Activated T-cell treated with anti-CD3 and anti-CD28 coated beads, Interleukin-2, amount 50 U/mL, for 72 hours (primary cell): ENCODE measurements at places on chromosomes 7 and 10. TPM values are rescaled to one million over a fixed set of nuclear protein-coding genes. Genes with fewer than 3 reads are reported as not detected.

GRCh38 chr7:105346593-105347322, 42.0 kb downstream of the SRPK2 start:
- peak overlapping the region; percentile 69 for H3K4me3 ChIP-seq
- peaks cover 82% of the 10 kb centered on the region for H3K4me1 ChIP-seq
- no peaks in the 10 kb centered on the region for H3K27me3 ChIP-seq
- H3K36me3 ChIP-seq = no peaks in the 10 kb centered on the region

DNA sequence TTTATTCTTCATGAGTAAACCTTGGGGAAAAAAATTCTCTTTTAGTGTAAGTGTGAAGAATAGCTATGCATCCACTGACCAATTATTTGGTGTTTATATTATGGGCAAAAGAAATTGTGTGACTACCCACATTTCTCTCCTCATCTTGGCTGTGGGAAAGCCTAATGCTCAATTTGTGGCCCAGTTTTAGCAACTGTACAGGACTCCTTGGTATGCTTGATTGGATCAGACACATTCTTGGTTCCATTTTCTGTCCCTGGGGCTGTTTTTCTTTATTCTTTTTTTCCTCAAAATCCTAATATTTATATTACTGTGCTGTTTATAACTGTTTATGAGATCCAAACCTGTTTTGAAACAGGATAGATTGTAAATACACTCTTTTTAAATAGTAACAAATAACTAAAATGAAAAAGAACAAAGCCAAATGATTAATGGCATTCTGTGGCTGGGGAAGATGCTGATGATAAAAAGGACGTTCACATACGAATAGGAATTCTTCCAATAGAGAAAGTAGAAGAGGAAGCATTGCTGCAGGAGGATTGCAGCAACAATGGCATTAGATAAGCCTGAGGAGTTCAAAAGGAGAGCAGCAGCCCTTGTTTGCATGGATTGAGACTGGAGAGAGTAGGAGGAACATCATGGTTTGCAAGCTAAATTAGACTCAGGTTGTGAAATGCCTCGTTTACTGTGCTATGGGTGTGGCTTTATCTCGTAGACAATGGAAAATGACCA, 580.5 kb downstream of the INHBA start:
- H3K27me3 ChIP-seq = no peaks in the 10 kb centered on the region
- no peak for DNase-seq
- no peaks in the 10 kb centered on the region for H3K4me1 ChIP-seq
- no peak overlapping the region for H3K27ac ChIP-seq
- H3K4me3 ChIP-seq = no peak overlapping the region

DNA sequence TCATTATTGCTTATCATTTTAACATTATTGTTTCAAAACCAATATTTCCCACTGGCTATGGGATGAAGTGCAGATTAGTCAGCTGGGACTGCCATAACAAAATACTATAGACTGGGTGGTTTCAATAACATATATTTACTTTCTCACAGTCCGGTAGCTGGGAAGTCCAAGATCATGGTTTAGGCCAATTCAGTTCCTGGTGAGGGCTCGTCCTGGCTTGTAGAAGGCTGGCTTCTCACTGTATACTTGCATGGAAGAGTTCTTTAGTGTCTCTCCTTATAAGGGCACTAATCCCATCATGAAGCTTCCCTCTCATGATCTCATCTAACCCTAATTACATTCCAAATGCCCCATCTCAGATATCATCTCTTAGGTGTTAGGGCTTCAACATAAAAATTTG, 101.3 kb downstream of the CHRM2 start:
- H3K36me3 ChIP-seq = peaks cover 2% of the 10 kb centered on the region
- no peaks in the 10 kb centered on the region for H3K4me1 ChIP-seq
- no peak for DNase-seq
- no peak overlapping the region for H3K27ac ChIP-seq
- H3K27me3 ChIP-seq = no peaks in the 10 kb centered on the region

DNA sequence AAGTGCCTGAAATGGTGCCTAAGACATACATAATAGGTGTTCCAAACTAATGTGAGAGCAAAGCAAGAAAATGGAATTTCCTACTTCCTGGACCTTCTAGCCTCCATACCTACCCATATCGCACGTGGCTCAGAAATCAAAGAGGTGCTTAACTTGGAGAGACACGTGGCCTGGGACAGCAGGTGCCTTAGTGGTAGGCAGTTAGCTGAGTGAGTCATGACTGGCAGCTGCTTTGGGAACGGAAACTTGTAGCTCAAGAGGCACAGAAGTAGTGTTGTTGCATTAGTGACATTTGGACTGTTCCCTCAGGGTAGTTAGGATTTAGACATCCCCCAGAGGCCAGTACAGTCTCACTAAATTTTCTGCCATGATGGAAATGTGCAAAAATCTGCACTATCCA, 12.0 kb upstream of the BMPER start:
- H3K4me3 ChIP-seq = no peak overlapping the region
- H3K36me3 ChIP-seq = peaks cover 2% of the 10 kb centered on the region
- peaks cover 10% of the 10 kb centered on the region for H3K4me1 ChIP-seq

- H3K4me1 ChIP-seq = no peaks in the 10 kb centered on the region
- H3K36me3 ChIP-seq = peaks cover 7% of the 10 kb centered on the region
- H3K27me3 ChIP-seq = no peaks in the 10 kb centered on the region
- no peak overlapping the region for H3K4me3 ChIP-seq
- no peak overlapping the region for H3K27ac ChIP-seq
Observed at GRCh38 chr10:69489506-69490090, 38.3 kb downstream of the TSPAN15 start.

- H3K4me3 ChIP-seq = no peak overlapping the region
- H3K27me3 ChIP-seq = no peaks in the 10 kb centered on the region
- DNase-seq = no peak
- H3K4me1 ChIP-seq = no peaks in the 10 kb centered on the region
- H3K36me3 ChIP-seq = no peaks in the 10 kb centered on the region
Observed at GRCh38 chr7:116083796-116084195, 53.2 kb upstream of the TFEC start.

- H3K27ac ChIP-seq = peak overlapping the region; percentile 97
- H3K27me3 ChIP-seq = no peaks in the 10 kb centered on the region
- peaks cover 6% of the 10 kb centered on the region for H3K36me3 ChIP-seq
Observed at GRCh38 chr7:99997545-99998137, 17.8 kb upstream of the ZKSCAN1 start.

DNA sequence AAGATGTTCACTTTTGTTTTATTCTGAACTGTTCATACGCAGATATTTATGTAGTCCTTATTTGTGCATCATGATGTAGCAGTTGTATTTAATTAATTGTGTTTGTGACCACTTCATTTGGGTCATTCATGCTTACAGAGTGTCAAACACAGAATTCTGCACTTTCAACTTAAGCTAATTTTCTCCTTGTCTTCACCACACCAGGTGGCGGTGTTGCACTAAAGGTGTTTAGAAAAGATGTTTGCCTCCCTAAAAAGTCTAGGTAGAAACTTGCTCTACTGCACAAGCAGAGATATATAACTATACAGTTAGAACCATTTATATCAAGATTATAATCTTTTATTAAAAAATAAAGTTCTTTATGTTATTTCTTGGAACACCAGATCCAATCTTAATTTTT, 1.3 kb upstream of the TAS2R38 start:
- no peak overlapping the region for H3K27ac ChIP-seq
- H3K4me1 ChIP-seq = no peaks in the 10 kb centered on the region
- no peaks in the 10 kb centered on the region for H3K27me3 ChIP-seq
- peak; percentile 5 for DNase-seq
- no peaks in the 10 kb centered on the region for H3K36me3 ChIP-seq
- no peak overlapping the region for H3K4me3 ChIP-seq

DNA sequence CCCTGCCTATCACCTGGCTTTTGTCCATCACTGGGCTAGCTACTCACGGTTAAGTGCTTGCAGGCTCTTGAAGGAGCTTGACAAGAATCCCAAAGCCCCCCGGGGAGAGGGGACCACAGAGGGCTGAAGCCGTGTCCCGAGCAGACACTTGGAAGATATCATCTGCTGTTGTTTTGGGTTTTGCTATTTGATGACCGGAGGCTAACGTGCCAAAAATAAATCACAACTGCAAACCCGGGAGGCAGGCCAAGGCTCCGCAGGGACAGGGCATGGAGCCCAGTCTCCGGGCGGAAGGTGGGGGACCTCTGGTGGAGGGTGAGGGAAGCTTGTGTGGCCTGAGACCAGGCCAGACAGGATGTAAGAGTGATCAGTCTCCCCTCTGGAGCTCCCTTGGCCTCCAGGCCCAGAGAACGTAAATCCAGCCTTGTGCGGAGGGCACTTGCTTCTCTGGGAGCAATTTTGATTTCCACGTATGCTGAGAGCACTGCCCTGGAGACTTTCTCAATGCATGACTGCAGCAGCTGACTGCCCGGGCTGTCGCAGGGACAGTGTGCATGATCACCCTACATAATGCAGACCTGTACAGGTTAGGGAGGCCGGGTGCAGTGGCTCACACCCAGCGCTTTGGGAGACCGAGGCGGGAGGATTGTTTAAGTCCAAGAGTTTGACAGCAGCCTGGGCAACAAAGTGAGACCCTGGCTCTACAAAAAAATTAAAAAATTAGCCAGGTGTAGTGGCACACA, at the start of gene PHKG1:
PHKG1 (minus strand) TSS at position 164 of the 743 bp plus-strand sequence. CDS start 4,011 bp downstream, outside the sequence.
- no peak within 1 kb of the TSS for H3K4me3 ChIP-seq
- H3K27me3 ChIP-seq = no peaks in the 10 kb centered on the region
- H3K4me1 ChIP-seq = no peaks in the 10 kb centered on the region
- peaks cover 5% of the 10 kb centered on the region for H3K36me3 ChIP-seq

- no peaks in the 10 kb centered on the region for H3K36me3 ChIP-seq
- no peak overlapping the region for H3K27ac ChIP-seq
- DNase-seq = no peak
- H3K4me3 ChIP-seq = no peak overlapping the region
- peaks cover 29% of the 10 kb centered on the region for H3K4me1 ChIP-seq
Observed at GRCh38 chr10:47079204-47079580, 168.0 kb downstream of the PTPN20 start.

GRCh38 chr10:13316635-13317311, 16.9 kb upstream of the PHYH start:
- H3K27me3 ChIP-seq = no peaks in the 10 kb centered on the region
- H3K36me3 ChIP-seq = peaks cover 8% of the 10 kb centered on the region
- H3K27ac ChIP-seq = no peak overlapping the region
- no peak overlapping the region for H3K4me3 ChIP-seq
- DNase-seq = no peak

GRCh38 chr10:64726466-64726865, 1205.3 kb downstream of the REEP3 start:
- no peak for DNase-seq
- no peak overlapping the region for H3K27ac ChIP-seq
- no peaks in the 10 kb centered on the region for H3K36me3 ChIP-seq
- no peaks in the 10 kb centered on the region for H3K4me1 ChIP-seq
- no peaks in the 10 kb centered on the region for H3K27me3 ChIP-seq

DNA sequence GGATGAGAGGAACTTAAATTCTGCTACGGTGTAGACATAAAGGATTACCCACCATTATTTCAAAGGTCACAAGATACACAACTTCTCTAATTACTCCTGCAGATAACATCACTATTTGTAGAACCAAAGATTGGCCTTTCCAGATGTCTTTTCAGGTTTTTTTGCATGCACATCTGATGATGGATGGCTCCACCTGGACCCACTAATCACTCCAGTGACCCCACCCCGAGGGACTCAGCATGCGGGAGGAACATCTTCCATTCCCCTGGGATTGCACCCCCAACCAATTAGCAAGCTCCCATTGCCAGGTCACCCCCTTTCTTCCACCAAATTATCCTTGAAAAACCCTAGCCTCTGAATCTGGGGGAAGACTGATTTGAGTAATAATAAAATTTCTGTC, 608.9 kb downstream of the CNTNAP2 start:
- no peak overlapping the region for H3K4me3 ChIP-seq
- no peaks in the 10 kb centered on the region for H3K36me3 ChIP-seq
- no peaks in the 10 kb centered on the region for H3K4me1 ChIP-seq
- H3K27me3 ChIP-seq = no peaks in the 10 kb centered on the region
- no peak overlapping the region for H3K27ac ChIP-seq

DNA sequence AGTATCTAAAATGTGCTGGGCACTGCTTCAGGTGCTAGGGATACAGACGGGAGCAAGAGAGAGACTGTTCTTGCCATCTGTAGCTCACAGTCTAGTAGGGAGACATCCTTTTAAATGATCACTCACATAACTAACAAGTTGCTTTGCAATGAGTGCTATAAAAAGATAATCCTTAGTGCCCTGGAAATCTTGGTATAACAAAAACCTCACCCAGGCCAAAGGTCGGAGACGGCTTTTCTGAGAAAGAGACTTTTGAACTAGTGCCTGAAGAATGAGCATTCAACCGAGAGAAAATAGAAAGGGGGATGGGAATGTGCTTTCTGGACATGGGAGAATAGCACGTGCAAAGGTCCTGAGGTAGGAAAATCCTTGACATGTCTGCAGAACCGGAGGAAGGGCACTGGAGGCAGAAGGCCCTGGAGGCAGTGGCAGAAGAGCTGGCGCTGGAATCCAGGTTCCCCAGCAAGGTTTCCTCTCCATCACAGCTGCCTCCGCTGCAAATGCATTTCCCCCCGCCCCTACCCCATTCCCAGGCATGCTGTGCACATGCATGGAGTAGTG, 89.4 kb downstream of the COL13A1 start:
- no peaks in the 10 kb centered on the region for H3K36me3 ChIP-seq
- no peak overlapping the region for H3K27ac ChIP-seq
- H3K4me3 ChIP-seq = no peak overlapping the region
- no peaks in the 10 kb centered on the region for H3K27me3 ChIP-seq
- DNase-seq = no peak

GRCh38 chr10:15461353-15462108, 90.4 kb upstream of the FAM171A1 start:
- H3K27me3 ChIP-seq = peaks cover 14% of the 10 kb centered on the region
- H3K36me3 ChIP-seq = peaks cover 2% of the 10 kb centered on the region
- H3K4me3 ChIP-seq = no peak overlapping the region
- no peaks in the 10 kb centered on the region for H3K4me1 ChIP-seq
- no peak for DNase-seq

DNA sequence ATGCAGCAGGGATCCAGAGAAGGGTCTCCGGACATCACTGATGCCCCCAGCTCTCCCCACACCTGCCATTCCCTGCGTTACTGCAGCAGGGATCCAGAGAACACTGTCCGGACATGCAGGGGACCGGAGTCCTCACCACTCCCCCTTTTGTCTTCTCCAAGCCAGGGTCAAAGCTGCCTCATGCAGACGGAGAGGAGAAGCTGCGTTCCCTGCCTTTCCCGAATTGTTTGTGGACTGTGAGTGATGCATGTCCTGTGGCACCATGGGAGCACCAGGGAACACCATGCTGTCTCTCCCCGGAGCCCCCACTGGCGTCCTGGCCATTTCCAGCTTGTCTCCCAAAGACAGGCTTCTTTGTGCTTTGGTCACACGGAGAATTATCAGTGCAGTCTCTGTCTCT, 599.7 kb downstream of the PTPRN2 start:
- no peak overlapping the region for H3K27ac ChIP-seq
- H3K27me3 ChIP-seq = no peaks in the 10 kb centered on the region
- no peak for DNase-seq
- no peaks in the 10 kb centered on the region for H3K4me1 ChIP-seq

TUBB8 gene
- total RNA-seq = not detected

POLR2J gene
- 40.5 TPM for total RNA-seq

DGKB gene
- total RNA-seq = not detected

ANKRD30A gene
- total RNA-seq = not detected

PGAM2 gene
- 1.7 TPM for total RNA-seq
